ENCODE measurements at places on chromosomes 2 and 18.

DNA sequence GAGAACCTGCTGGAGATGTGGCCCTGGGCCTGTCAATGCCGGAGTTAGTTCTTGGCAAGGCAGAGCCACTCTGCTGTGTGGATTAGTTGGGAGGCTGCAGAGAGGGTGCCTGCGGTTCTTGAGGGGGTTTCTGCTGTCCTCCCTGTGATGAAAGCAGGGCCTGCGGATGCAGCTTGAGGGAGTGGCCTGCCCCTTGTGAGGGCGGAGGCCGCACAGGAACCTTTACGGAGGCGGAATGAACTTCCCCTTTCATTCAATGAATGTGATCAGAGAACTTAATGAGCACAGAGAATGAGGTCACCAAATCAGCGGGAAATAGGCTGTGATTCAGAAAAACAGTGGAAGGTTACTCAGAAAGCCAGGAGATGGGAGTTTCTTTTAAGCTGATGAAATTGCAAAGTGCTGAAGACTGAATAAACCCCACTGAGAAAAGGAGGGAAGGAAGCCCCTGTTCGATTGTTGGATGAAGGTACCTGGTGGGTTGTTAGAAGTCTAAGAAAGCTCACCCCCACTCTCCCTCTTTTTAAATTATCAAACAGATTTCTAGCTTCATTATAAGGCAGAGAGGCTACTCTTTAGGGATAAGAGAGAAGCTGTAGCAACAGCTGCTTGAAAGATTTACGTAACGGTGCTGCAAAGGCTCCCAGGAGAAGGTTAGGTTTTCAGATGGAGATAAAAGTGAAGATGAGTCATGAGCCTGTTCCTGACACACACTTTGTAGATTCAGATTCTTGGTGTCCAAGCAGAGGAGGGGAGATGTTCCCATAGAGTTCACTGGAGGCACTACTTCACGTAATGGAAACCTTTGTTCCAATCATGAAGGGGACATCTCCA lies 47.4 kb downstream of the VWA3B start:
- peak; percentile 27 for DNase-seq

DNA sequence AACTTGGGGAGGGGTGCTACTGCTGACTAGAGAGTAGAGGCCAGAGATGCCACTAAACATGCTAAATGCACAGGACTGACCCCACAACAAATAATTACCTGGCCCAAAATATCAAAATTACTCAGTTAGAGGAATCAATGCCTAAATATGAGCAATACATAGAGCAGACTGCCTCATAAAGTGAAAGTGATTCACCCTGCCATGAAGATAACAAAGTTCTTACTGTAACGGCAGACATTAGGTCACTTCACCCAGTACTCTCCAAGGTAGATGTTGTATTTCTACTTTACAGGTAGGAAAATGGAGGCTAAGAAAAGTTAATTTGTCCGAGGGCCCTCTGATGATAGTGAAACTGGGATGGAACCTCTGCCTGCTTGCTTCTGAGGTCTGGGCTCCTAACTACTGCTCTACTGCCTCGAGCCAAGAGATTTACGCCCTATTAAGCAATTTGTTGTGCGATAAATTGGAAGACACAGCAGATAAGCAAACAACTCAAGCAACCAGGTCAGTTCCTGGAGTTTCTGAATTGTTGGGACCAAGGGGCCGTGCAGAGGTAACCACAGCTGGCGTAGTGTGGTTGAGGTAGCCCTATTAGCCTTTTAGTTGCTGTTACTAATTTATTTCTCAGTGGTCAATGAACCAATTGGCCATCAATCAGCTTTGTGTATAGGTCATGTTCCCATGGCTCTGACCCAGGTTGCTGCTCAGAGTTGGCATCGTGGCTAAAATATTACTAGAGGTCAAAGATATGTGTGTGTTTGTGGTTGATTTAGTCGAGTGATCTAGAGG lies 4.8 kb downstream of the DHRS9 start:
- DNase-seq: no peak

- no peak for DNase-seq
These were observed 178.5 kb downstream of the GLI2 start for GRCh38 chr2:120913972-120914838.

DNA sequence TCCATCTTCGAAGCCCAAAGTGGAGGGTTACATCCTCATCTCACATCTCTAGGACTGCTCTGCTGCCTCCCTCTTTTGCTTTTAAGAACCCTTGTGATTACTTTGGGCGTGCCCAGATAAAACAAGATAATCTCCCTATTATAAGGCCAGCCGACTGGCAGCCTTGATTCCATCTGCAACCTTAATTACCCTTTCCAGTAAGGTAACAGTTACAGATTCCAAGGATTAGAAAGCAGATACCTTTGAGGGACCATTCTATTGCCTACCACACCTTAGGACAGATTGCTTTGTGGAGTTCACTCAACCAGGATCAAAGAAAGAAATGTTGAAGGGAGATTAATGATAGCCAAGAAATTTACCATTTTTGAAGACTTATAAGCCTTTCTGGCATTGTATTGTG lies 250.8 kb upstream of the ACVR2A start:
- no peak for DNase-seq

GRCh38 chr2:165876712-165877111 lies 76.9 kb downstream of the TTC21B start:
- no peak for DNase-seq

- DNase-seq: no peak
These were observed 501 bp downstream of the RETREG2 start for GRCh38 chr2:219178377-219179175.

DNA sequence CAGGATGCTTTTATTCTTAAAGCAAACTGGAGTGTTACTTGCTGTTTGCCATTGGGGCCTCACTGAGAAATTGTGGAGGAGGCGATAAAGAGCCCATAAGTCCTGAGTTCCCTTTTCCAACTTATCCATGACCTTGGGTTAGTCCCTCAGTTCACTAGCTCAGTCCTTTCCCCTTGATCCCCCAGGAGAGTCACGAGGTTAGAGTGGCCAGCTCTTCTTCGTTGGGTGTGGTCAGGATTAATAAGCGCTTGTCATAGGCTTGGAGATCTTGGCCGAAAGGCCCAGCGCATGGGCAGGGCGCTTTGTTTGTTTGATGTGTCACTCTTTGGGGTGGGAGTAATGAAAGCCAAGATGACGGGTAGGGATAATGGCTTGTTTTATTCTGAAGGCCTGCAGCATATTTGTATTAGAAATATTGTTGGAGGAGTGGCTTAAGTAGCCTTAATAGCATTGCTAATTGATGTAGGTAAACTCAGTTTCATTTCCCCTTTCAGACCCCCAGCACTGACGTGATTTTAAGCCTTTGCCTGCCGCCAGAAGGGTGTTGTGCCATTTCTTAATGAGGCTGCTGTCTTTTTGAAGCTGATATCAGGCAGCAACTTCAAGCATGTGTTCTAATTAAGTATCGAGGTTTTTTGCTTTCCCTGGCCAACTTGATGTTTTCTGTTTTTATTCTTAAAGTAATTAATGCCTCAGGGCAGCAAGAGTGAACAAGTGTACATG lies 15.7 kb downstream of the GRHL1 start:
- no peak for DNase-seq

DNA sequence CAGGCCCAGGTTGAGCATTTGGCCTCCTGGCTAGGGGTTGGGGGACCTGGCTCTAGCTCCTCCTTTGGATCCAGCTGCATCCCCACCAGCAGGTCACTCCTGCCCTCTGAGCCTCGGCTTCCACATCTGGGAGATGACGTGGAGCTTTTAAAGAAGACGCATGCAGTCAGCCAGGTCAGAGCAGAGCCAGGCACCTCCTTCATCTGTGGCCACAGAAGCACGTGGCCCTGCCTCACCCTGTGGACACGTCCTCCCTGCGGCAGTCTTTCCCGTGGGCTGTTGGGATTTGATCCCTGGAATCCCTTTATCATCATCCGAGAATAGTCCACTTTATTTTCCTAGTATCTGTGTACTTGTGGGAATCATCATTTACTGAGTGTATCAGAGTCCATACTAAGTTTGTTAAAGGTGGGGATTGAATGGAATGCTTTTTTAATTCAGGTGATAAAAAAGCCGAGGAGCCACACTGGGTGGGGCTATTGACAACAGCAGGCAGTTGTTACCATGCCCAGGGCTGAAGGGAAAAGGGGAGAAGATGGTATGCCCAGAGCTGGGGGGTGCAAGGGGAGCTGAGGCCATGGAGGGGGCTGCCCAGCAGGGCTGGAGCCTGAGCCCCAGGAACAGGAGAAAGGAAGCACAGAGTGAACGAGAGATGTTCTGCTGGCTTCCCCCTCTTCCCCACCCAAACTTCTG lies 170.1 kb downstream of the LAMA1 start:
- no peak for DNase-seq

DNA sequence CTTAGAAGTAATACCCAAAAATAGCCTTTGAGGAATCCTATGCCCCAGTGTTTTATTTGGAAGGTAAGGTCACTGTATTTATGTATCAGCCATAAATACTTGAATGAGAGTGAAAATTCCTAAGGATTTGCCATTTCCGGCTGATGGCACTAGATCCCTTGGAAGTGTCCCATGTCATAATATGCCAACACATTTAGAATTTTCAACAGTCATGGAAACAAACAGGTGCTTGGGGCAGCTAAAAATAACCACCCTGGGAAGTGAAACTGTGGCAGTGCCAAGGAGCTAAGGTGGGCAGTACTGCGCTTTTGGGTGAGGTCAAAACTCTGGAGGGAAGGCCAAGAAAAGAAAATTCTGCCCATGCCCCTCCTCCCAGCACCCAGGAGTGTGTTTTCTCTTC lies 80.2 kb downstream of the TCF7L1 start:
- no peak for DNase-seq

- no peak for DNase-seq
These were observed 1132.2 kb downstream of the DPP10 start for GRCh38 chr2:115574667-115575066.

DNA sequence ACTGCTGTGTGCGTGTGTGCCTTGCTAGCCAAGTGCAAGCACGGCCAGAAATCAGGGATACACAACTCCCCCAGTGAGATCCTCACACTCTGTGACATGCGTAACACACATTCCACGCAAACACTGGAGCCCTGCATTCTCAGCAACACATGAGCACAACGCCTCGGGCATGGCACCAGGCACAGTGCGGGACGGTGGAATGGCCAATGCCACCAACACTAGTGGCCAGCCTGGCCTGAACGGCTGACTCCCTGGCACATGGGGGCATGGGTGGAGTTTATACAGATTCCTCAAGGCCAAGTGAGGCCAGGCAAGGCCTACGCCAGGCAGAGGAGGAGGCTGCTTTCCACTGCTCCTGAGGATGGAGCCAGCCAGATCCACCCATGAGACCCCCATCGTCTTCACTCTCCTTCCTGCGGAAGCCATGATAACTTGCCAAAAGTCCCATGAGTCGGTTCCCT lies 56.2 kb downstream of the ANKMY1 start:
- no peak for DNase-seq

GRCh38 chr18:24120676-24121075 lies 18.2 kb upstream of the CABYR start:
- no peak for DNase-seq

DNA sequence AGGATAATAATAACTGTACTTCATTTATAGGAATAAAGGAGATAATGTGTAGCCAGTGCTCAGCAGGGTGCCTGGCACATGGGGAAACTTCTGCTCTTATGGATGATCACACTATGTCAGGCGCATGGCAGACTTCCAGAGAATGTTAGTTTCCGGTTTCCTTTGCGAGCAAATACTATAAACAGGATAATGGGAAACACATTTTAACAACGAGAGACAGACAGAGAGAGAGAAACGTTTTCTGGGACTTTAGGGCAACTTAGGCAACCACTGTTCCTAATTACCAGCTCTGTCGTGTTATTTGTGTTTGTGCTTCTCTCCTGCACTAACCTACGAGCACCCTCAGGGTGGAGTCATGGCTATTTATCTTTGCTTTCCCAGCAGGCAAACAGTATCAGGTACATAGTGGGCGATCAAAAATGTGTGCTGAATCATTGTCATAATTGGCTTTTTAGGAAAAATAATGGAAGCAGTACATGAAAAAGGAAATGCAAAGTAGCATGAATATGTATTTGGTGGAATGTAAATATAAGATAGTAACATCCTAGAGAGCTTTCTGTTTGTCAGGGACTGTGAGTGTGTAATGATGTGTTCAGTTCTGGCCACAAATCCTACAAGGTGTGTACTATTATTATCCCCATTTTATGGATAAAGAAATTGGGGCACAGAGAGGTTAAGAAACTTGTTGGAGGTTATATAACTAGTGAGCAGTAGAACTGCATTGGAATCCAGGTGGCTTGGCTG lies 36.8 kb upstream of the IGFBP2 start:
- no peak for DNase-seq

DNA sequence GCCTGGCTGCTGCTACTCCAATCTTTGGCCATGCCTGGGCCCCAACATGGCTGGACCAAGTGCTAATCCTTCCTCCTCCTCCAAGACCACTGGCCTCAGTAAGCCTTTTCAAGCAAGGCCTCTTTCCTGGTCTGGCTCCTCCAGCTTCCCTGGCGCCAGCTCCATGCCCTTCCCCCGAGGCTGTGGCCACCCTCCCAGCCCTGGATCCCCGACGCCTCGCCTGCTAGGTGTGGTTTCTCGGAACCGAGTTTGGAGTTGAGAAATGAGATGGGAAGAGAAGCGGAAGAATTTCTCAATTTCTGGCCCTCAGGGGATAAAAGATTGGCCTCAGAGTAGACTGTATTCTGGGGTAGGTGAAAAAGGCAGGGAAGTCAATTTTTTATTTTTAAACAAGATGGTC lies 46.4 kb downstream of the ADCY3 start:
- no peak for DNase-seq

DNA sequence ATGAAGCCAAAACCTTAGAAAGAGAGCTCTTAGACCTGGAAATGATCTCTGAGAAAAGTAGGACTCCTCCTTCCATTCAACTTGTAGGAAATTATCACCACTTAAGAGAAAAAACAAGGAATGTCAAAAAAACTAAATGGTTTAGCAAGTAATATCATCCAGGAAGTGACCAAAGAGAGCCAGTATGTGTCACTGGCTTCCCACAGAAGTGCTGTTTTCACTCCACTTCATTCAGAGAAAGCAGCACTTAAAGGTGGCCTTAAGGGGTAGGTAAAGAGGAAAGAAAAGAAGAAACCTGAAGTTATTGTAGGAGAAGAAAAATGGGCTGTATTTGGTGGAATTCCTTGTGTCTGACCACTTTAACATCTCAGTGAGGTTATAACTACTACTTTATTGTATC lies 414.4 kb upstream of the ETAA1 start:
- no peak for DNase-seq

GRCh38 chr2:217789003-217789735 lies 213.6 kb downstream of the TNS1 start:
- peak; percentile 41 for DNase-seq

GRCh38 chr2:150147889-150148683 lies 339.4 kb downstream of the RND3 start:
- no peak for DNase-seq

- DNase-seq: no peak
These were observed 181.8 kb downstream of the AGPS start for GRCh38 chr2:177574356-177574755.

DNA sequence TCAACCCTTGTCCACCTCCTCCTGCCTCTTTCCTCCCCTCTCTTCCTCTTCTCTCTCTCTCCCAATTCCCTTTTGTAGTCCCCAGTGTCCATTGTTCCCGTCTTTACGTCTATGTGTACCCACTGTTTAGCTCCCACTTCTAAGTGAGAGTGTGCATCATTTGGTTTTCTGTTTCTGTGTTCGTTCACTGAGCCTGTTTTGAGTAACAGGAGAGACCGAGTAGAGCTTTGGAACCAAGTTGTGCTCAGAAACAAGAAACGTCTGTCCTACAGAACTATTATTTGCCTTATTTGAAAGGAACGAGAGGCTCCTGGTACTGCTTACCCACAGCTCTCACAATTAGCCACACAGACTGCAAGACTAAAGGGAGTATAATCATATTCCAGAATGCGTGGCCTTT lies 50.1 kb upstream of the MAPRE2 start:
- DNase-seq: no peak
